ENCODE measurements at places on chromosomes 7 and 10.

DNA sequence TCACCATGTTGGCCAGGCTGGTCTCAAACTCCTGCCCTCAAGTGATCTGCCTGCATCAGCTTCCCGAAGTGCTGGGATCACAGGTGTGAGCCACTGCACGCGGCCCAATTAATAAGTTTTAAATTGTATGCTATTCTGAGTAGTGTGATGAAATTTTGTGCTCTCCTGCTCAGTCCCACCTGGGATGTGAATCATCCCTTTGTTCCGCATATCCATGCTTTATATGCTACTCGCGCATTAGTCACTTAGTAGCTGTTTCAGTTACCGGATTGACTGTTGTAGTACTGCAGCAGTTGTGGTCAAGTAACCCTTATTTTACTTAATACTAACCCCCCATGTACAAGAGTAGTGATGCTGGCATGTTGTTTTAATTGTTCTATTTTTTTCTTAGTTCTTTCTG lies 47.3 kb upstream of the OIT3 start:
- DNase-seq: peak; percentile 32

GRCh38 chr10:78175444-78176015 lies 141.9 kb downstream of the RPS24 start:
- DNase-seq: peak; percentile 22

- DNase-seq: no peak
Measured at GRCh38 chr10:124906551-124907001, 35.3 kb upstream of the ZRANB1 start.

GRCh38 chr10:114870486-114870885 lies 48.9 kb downstream of the FHIP2A start:
- DNase-seq: no peak

All from endothelial cell of umbilical vein (primary cell).